Amygdala (tissue), 56 donors: ENCODE measurements at places on chromosomes 1 and 21.

DNA sequence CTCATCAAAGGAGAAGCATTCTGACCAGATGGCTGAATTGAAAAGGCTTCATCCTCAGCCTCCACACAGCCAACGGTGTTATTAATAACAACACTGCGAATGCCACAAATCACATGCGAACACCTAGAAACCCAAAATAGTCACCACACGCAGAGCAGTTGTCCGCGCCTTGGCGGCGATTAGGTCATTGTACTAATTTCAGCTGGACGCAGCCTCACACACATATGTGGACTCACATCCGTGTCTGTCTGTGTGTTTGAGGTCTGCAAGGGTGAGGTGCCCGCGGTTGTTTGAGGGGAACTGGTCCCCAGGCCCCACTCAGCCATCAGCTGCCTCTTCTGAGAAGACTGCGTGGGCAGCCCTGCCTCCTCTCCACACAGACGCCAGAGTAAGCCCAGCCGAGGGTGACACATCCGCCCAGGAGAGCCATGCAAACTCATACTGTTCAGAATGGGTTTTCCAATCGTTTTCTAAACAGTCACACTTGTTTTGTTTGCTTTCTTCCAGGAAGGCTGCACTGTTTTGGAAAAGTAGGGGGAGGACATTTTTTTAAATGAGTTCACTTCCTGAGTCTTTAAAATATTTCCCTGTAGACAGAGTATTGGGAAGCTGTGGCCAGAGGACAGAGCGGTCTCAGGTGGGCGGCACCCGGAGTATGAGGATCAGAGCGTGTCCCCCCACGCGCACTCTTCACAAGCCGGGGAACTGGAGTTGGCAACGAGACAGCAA is 53.4 kb downstream of the TOMM20 start:
- DNase-seq = peak; percentile 32

GRCh38 chr1:103087256-103087655 is 21.1 kb downstream of the COL11A1 start:
- DNase-seq = no peak

GRCh38 chr1:114177282-114177681 is 23.6 kb upstream of the SYT6 start:
- no peak for DNase-seq

GRCh38 chr1:18955131-18955440 is 1.4 kb downstream of the IFFO2 start:
- no peak for DNase-seq

DNA sequence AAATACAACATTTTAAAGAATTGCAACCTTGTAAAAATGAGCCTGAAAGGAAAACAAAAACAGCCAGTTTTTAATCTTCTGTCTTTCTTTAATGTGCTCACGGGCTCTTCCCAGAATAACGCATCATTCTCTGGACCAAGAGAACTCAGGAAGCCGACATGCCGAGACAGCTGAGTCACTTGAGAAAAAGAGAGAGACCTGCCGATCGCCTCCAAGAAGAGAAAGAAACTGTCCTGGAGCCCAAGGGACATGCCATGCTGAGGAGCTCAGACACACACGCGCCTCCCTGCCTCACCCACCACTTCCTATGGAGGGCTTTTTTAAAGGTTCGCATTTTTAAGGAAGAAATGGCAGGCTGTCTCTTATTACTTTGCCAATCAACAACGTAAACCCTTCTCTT is 176.4 kb downstream of the ZNF281 start:
- no peak for DNase-seq

GRCh38 chr1:220507085-220507484 is 20.9 kb upstream of the MARK1 start:
- no peak for DNase-seq

DNA sequence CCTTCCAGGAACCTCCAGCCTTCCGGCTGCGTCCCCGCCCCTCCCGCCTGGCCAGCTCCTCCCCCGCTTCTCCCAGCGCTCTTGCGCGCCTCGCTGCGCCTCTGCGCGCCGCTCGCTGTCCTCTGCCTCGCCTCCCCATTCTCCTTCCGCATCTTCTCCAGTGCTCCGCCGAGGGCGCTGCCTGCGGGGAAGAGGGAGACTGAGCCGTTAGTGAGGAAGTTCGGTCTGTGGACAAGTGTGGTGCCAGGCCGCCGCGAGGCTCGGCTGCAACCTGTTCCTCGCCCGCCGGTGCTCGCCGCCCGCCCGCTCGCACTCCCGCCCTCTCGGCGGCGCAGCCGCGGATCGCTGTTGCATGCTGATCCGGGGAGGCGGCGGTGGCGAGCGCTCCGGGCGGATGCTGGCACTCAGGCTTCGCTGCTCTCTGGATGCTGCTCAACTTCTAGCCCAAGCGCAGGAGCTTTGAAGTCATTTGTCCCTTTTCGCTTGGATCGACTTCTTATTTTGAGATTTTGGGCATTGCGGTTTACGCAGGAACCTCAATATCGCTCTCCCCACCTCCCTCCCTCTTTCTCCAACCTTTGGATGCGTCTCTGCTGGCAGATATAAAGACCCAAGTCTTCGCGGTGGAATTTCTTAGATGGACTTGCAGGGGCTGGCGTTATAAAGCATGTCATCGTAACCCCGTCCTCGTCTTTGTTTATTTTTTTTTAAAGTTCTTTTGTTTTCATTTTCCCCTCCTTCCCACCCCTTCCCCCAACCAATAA is 614 bp upstream of the CACNA1E start:
- DNase-seq = peak; percentile 67

- no peak for DNase-seq
Observed at GRCh38 chr1:115274467-115274866, 63.6 kb downstream of the NGF start.

- no peak for DNase-seq
Observed at GRCh38 chr1:199982606-199983005, 44.9 kb upstream of the NR5A2 start.

- DNase-seq = no peak
Observed at GRCh38 chr21:28359300-28359699, 633.4 kb downstream of the LTN1 start.

DNA sequence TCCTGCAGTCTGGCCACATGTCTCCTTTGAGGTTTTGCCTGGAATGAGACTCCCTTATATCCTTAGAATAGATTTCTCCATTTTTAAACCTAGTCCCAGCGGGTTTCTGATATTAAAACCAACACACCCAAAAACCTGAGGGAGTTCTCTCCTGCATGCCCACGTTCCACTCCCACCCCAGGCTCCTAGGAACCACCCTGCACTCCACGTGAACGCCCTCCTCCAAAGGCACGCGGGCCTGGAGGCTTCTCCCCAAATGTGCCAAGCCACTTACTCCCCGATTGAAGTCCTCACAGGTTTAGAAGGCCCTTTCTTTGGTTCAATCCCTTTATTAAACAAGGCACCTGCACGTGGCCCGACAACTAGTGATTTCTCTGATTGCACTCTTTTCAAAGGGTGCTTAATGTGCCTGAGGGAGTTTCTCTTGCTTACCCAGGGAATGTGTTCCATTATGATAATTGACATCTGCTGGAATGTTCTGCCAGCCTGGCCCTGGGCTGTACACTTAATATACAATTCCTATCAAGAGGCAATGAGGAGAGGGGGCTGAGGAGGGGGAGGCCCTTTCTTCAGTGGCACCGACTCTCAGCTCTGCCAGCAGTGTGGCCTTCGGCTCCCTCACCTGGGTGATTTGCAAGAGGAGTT is 104.3 kb upstream of the ADAR start:
- no peak for DNase-seq

DNA sequence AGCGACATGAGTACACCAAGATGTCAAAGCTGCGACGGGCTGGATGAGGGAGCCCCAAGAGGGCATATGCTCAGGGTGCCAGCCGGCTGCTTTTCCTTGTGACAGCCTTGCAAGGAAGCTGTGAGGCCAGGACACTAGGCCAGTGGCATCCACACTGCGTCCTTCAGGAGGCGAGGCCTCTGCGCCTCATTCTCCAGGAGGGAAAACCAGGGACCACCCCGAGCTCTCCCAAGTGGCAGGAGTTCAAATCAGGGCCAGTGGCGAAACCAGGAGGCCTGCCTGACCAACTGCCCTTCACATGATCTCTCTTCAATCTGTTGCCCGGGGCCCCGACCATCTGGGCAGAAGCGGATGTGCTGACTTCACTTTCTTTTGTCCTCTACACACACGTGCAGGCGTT is 8.2 kb downstream of the MUL1 start:
- no peak for DNase-seq

DNA sequence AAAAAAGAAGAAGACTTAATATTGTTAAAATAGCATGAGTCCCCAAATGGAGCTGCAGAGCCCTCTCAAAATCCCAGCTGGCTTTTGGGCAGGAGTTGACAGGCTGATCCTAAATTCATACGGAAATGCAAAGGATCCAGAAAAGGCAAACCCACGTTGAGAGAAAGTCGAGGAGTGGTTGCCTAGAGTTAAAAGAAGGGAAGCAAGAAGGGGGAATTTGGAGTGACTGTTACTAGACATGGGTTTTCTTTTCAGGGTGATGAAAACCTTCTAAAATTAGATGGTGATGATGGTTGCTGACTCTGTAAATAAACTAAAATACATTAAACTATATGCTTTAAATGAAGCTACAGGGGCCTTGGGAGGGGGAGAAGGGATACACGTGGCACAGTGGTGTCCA is 1.6 kb downstream of the DNMT3L start:
- DNase-seq = no peak

GRCh38 chr1:200776949-200777348 is 38.3 kb downstream of the CAMSAP2 start:
- DNase-seq = no peak

- DNase-seq = no peak
Observed at GRCh38 chr1:198245379-198245778, 88.6 kb downstream of the NEK7 start.

GRCh38 chr21:19468991-19469715 is 1065.6 kb upstream of the TMPRSS15 start:
- no peak for DNase-seq

GRCh38 chr1:46379996-46380395 is 14.1 kb upstream of the FAAH start:
- no peak for DNase-seq
